ENCODE measurements at places on chromosomes 12 and 14.
A peak's percentile ranks its signal among the peaks of the same experiment; 100 is the strongest.

- no peak for DNase-seq
Measured at GRCh38 chr14:102282751-102283465, 22.1 kb downstream of the MOK start.

- DNase-seq, result no peak
Measured at GRCh38 chr14:30648471-30648870, 26.4 kb downstream of the SCFD1 start.

DNA sequence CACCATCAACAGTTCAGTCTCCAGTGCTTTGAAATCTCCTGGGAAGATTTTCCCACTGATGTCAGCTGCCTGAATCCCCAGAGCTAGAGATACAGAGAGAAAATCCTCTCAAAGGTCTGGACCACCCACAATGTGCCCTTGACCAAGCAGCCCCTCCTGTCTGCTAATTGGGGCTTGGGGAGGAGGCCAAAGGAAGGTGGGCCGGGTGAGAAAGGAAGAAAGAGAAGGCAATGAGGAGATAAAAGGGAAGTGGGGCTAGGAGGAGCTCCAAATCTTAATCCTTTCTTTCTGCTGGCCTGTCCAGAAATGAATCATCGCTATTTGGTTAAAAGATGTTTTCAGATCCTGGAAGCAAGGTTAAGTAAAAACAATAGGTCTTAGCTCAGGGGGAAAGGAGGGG, 322.9 kb downstream of the BCL11B start:
- no peak for DNase-seq

- no peak for DNase-seq
Measured at GRCh38 chr12:98492580-98493140, 22.7 kb upstream of the TMPO start.

DNA sequence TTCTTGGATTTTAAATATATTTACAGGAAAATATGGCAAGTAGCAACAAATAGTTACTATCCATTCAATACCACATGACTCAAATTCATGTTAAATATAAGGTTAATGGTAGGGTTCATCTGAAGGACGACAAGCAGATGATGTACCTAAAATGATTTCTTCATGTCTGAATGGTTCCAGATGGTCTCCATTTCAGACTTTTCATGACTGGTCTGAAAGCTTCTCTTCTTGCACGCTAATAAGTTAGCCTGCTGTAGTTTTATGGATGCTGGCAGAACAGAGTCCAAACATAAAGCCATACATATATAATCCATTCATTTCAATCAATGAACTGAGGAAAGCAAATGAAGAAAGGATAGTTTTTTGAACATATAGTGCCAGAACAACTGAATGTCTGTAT, 257.0 kb upstream of the MGAT4C start:
- no peak for DNase-seq

DNA sequence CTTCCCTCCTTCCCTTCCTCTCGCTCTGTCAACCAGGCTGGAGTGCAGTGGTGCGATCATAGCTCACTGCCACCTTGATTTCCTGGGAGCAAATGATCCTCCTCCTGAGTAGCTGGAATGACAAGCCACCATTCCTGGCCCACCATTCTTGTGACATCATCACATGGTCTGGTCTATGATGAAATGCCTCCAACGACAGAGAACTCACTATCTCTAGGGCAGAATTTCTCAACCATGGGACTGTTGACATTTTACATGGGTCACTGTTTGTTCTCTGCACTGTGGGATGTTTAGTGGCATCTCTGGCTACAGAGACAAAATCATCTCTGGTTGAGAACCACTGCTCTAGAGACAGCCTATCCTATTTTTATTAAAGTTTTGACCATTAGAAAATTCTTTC, 9.7 kb downstream of the VRK1 start:
- no peak for DNase-seq

- DNase-seq, result no peak
Measured at GRCh38 chr12:71075743-71076142, 82.1 kb downstream of the TSPAN8 start.

DNA sequence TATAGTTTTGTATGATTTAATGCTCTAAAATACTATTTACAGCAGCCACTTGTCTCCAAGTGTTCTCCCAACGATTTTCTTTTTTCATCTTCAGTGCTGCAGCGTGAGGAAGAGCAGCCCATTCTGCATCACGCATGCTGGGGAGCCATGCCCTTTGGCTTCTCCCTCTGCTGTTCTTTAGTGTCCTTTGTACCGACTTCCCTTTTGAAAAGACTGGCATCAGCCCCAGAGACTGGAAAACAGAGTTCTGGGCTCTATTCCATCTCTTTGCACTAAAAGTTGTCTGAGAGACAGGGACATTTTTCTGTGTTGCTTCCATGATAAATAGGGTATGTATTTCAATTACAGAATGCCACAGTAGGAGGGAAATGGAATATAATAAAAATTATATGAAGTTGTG, 105.1 kb downstream of the RERG start:
- DNase-seq, result no peak

- no peak for DNase-seq
Measured at GRCh38 chr12:64923536-64923935, 99.1 kb downstream of the TBC1D30 start.

DNA sequence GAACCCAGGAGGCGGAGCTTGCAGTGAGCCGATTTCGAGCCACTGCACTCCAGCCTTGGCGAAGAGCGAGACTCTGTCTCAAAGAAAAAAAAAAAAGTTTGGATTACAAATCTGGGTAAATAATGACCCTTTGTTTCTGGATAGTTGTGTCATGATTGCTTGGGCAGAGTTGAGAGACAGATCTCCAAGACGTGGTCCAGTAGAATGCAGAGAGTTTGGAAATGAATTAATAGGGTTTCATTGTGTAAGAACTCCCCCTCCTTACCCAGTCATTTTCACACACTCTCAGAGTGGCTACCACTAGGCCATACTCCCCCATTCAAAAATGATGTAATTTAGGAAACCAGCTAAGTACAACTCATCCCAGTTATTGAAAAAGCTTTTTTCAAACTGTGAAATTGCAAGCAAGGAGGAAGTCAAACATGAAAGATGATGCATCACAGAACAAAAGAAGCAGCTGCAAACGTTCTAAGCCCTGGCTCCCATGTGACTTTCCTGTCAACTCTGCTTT, 1331.9 kb downstream of the AACS start:
- no peak for DNase-seq

GRCh38 chr14:90632871-90633270, 183.4 kb downstream of the TTC7B start:
- DNase-seq, result no peak

DNA sequence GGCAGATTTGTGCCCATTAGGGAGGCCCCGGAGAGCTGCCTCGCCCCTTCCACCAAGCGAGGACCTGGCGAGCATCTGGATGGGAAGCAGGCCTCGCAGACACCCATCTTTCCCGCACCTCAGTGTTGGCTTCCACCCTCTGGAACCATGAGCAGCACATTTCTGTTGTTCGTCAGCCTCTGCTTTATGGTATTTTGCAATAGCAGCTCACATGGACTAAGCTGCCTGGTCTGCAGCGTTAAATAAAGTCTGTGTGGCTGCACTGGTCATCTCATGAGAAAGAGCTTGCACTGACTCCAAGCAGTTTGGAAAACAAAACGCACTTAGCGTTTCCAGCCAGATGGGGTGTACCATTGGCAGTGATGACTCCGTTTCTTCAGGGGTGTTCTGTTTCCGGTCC, 75.8 kb downstream of the GLT1D1 start:
- no peak for DNase-seq

DNA sequence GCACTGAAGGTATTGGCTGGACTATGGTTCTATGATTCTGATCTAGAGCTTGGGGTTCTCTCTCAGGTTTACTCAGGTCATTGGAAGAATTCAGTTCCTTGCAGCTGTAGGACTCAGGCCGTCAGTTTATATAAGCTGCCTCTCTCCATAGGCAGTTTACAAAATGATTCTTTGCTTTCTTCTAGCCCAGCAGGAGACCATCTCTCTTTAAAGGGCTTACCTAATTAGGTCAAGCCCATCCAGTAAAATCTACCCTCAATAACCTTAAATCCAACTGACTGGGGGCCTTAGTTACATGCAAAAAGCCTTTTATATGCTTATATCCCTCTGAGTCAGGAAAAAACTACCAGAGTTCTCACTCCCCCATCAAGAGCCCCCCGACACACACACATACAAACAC, 80.5 kb upstream of the GARIN6 start:
- no peak for DNase-seq

DNA sequence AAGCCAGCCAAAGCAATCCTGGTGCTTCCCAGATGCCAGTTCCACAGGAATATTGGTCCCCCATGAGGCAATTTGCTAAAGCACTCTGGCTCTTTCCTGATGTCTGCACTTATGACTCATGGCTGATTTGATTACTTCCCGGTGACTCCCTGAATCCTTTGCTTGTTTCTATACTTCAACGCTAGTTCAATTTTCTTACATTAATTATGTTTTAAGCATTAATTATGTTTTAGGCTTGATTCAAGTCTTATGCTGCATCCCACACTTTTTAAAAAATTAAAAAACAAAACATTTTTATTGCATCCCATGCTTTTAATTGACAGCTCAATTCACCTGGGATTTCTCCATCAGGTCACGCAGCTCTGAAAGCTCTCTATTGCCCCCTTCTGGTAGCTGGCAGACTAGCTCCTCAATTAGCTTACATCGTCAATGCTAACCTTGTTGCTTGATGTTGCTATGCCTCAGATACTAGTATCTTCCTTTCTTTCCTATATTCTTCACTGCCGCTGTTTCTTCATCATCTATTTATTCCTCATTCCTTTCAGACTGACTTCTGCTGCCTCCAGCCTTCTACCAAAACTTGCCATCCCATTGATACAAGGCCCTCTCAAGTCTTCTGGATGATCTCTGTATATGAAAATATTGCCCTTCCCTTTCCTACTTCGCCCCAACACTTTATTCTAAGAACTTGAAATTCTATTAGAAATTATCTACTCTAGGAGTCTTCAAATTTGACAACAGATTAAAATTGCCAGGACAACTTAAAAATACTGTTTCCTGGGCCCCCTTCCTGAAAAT, 32.0 kb downstream of the TSHR start:
- DNase-seq, result peak; percentile 44

GRCh38 chr12:113062502-113063395, 6.2 kb downstream of the DTX1 start:
- DNase-seq, result no peak

- no peak for DNase-seq
Measured at GRCh38 chr12:132352896-132353800, 23.8 kb upstream of the GALNT9 start.

GRCh38 chr12:96776908-96777307, 130.1 kb upstream of the NEDD1 start:
- no peak for DNase-seq

GRCh38 chr14:35766700-35767082, 42.4 kb downstream of the RALGAPA1 start:
- no peak for DNase-seq

- DNase-seq, result no peak
Measured at GRCh38 chr14:32258336-32258993, 55.4 kb upstream of the RNU6-8 start.

- DNase-seq, result peak; percentile 84
Measured at GRCh38 chr12:121799842-121800693, 3.7 kb upstream of the SETD1B start.

DNA sequence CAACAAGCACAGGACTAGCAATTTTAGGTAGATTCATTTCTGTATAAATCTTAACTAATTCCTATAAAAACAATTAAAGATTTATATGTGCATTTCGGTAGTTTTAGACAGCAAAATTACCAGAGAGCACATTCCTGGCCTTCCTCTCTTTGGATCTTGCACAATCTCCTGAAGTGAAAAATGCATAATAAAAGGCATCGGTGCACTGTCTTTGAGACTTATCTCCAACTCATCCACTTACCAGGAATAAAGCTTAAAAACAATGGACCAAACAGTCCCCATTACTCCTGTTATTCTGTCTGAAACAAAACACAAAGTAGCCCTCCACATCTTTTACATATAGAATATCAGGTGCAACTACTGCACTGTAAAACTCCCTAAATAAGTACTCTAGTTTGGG, 69.3 kb downstream of the HECTD1 start:
- no peak for DNase-seq

DNA sequence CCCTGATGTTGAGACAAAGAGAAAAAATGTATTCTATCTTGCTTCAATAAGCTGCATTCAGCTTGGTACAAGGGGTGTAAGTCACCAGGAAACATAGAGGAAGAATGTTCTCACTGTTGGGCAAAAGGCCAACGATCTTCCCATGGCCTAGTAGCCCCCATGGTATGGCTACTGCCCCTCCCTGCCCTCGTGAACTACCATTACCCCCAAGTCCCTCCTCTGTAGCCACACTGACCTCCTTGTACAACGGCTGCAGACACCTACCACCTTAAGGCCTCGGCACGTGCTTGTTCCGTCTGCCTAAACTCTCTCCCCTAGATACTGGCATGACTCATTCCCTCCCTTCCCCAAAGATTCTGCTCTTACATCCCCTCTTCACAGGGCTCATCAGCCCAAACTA, 81.9 kb upstream of the ANO2 start:
- no peak for DNase-seq

- DNase-seq, result no peak
Measured at GRCh38 chr14:70891737-70892136, 15.5 kb upstream of the PCNX1 start.

- DNase-seq, result no peak
Measured at GRCh38 chr14:84797326-84797725, 732.6 kb upstream of the FLRT2 start.

GRCh38 chr14:70188659-70189455, at the start of gene SLC8A3:
Gene SLC8A3 (minus strand): TSS chr14:70188951. CDS start chr14:70168422, 20,529 bp downstream.
- no peak for DNase-seq

GRCh38 chr14:94738751-94739150, 31.2 kb downstream of the GSC start:
- DNase-seq, result no peak

DNA sequence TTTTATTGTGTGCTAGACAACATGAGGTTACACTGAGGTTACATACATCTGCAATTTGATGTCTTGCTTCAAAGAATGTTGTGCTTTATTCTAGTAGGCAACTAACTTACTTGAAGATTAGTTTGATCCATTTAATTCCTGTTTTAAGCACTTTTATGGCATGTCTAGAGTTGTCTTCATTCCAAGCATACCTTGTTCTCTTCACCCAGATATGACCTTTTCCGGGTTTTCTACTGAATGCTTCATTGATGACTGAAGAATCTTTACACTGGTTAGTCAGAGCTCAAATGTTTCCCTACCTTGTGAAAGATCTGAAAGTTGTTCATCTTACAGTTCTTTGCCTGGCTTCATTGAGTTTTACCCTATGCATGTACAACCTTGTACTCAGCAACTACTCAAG, 274.0 kb upstream of the KITLG start:
- no peak for DNase-seq

GRCh38 chr14:50039734-50040400, 76.5 kb downstream of the VCPKMT start:
- DNase-seq, result no peak

- DNase-seq, result no peak
Measured at GRCh38 chr12:123435636-123436016, 858 bp downstream of the RILPL2 start.

GRCh38 chr12:68239309-68239982, 13.8 kb upstream of the IL26 start:
- DNase-seq, result no peak

GRCh38 chr12:104064842-104065427, 604 bp downstream of the HCFC2 start:
- DNase-seq, result peak; percentile 27

- DNase-seq, result no peak
Measured at GRCh38 chr12:80325167-80325959, 118.7 kb upstream of the PTPRQ start.

- DNase-seq, result no peak
Measured at GRCh38 chr12:3933819-3934192, 60.6 kb upstream of the PARP11 start.
